T47D (cell line): ENCODE measurements at places on chromosomes 7 and 10.

DNA sequence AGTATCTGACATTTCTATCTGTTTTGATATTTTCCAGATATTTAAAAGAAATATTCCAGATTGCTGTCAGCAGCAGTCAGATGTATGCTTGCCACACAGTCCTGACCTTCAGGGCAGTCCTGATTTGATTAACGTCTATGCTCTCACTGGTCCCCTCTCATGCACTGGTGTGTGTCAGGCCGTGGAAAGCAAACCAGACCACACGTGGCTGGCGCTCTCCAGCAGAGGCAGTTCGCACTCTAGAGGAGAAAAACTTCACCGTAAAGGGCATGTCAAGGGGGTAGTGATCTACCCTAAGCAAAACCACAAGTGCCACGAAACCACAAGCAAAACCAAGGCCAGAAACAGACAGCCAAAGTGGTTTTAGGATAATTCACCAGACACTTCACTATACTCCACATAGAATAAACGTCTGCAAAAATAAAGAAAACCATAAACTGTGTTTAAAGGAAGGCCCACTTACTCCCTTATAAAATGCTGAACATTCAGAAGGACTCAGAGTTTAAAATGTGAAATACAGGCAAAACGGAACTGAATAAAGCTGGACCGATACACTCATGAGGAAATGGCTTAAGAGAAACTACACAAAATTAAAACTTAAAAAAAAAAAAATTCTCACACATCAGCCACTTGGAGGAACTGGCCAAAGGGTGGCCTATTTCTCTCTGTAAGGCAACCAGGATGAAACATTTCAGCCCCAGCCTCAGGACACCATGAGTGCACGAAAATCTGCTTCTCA is 26.4 kb downstream of the PARP12 start:
- DNase-seq = no peak

DNA sequence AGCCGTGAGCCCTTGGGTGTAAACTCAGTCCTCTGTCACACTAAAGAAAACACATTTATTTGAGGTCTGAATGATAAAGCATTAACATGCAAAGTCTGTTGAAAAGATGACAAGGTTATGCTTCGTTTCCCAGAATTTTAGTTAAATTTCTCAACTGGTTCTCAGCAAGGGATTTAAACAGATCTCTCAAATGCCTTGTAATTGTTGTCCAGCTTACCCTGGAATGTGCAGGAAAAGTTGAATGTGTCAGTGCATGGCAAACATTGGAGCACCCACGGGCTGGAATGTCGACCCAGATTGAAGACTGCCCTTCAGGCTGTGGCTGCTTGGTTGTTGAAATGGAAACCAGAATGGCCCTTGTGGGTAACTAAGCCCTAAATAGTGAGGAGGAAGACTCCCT is 191.8 kb downstream of the TRIL start:
- no peak for DNase-seq

DNA sequence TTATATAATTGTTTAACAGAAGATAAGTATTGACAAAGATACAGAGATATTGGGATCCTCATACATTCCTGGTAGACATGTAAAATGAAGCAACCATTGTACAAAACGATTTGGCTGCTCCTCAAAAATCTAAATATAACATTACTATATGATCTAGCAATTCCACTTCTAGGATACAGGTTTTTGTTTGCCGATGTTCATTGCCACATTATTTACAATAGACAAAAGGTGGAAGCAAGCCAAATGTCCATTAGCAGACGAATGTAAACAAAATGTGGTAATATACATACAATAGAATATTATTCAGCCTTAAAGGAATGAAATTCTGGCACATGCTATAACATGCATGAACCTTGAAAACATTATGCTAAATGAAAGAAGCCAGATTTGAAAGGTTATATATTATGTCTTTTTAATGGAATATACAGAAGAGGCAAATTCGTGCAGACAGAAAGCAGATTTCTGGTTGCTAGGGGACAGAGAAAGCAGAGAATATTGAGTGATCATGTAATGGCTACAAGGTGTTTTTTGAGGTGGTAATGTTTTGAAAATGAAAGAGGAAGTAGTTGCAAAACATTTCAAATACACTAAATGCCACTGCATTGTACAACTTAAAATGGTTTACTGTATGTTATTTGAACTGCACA is 44.9 kb downstream of the POLR1F start:
- DNase-seq = no peak

- DNase-seq = no peak
Observed at GRCh38 chr7:48040944-48041652, 5.8 kb downstream of the C7orf57 start.

DNA sequence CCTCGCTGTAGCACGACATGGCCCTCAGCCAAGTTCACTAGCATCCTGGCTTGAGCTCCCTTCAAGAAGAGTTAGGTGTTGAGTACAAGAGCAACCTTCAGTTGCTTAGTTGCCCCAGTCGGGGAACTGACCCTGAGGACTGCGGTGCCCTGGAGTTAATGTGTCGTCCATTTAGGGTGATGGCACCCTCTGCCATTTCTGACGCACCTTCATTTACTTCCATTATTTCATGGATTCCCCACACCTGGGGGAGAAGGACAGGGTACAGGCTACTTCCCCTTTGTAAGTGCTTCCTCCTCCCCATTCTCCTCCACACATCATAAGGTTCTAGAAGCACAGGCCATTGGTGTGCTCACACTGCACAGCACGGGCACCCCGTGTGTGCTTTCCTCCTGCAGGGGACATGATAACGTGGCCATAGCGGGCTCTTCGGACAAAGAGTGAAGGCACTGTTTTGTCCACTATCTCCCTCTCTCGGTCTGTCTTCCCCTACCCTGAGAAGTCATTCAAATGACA is 1.8 kb downstream of the ALOX5 start:
- no peak for DNase-seq

DNA sequence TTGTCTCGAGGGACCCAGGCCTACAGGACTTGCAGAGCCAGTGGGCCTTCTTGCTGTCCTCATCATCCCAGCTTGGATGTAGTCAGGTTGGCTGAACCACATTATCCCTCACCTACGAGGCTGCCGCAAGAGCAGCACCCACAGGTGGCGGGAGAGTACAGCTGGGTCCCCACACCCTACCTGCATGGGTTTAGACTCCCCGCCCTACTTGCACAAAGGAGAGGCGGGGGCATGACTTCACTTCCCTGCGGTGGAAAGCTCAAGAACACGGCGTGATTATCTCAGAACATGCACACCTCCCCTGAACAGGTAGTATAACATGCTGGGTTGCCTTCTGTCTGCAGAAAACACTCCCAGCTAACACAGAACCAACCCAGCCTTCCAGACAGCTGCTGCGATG is 57.5 kb downstream of the CTBP2 start:
- no peak for DNase-seq

- DNase-seq = no peak
Observed at GRCh38 chr7:55108401-55108800, 89.6 kb downstream of the EGFR start.

GRCh38 chr7:157475095-157475494 is 138.3 kb downstream of the DNAJB6 start:
- no peak for DNase-seq

GRCh38 chr7:92847305-92847704 is 10.9 kb upstream of the CDK6 start:
- DNase-seq = no peak

DNA sequence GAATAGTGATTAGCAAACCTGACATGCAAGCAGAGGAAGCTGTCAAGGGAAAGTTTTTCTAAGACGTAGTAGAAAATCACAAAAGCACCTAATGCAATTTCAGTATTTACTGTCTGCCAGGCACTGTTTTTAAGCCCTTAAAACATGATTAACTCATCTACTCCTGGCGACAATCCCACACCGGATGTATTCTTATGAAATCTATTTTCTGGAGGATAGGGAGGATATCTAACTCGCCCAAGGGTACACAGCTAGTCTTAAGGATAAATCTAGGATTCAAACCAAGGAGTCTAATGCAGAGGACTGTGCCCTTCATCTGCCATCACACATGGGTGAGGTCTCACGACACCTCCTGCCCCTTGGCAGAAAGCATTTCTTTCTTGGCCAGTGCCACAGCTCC is 47.8 kb upstream of the FIGNL1 start:
- no peak for DNase-seq

DNA sequence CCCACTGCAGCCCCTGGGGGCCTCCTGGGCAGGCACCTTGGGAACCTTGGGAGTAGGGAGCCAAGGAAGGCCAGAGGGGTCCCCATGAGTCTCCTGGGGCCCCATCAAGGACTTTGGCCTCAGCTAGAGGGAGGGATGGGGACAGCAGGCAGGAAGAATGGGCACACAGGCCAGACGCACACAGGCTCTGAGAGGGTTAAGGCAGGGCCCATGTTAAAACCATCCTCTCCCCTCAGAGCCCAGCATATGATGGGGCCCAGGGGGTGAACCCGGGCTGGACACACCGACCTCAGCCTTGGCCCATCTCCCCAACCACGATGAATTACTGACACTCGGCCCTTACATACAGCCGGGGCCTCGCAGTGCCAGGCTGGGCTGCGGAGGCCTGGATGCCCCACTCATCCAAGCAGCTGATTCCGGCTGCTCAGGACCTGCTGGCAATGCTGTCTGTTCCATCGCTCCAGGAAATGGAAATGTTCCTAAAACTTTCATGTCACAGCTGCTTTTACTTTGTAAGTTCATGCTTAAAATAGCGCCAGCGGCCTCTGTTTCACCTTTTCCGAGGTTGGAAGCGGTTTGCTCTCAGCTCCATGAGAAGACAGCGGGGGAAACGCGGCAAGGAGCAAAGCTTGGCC is 17.3 kb upstream of the INPP5A start:
- no peak for DNase-seq

- DNase-seq = no peak
Observed at GRCh38 chr7:31043051-31043471, 9.0 kb upstream of the ADCYAP1R1 start.

- no peak for DNase-seq
Observed at GRCh38 chr10:6840766-6841165, 260.7 kb upstream of the PRKCQ start.

DNA sequence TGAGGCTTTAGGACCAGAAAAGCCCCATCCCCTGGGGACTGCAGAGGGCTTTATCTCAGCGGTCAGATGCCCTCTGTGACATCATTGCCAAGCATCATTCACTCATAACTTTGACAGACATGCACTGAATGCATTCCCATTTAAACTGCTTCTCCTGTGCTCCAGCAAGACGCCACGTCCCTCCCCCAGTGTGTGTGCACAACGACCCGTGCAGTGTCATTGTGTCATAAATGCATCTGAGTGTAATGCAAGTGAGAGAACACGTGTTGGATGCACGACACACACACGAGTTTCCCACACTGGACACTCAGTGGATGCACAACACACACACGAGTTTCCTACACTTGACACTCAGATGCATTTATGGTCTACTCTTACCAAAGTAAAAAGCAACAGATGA is 337.9 kb downstream of the PTPRN2 start:
- DNase-seq = no peak

DNA sequence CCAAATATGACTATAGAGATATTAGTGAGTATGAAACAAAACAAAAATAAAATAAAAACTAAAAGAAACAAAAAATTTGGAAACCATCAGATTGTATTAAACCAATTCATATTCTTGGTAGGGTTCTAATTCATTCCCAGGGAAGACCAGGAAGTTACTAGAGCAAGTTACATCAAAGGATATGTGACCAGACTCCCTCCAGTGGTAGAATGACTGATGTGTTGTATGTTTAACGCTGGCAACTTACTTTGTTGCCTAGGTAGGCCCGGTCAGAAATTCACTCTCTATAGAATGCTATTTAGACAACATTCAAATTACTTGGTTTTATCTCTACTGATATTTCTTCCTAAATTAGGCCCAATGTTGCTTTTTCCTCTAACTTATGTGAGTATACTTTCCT is 5.2 kb downstream of the PHYHIPL start:
- DNase-seq = peak; percentile 66

- DNase-seq = no peak
Observed at GRCh38 chr7:148626828-148627227, 36.3 kb downstream of the C7orf33 start.

GRCh38 chr7:148146346-148146745 is 444.2 kb upstream of the C7orf33 start:
- no peak for DNase-seq

- peak; percentile 58 for DNase-seq
Observed at GRCh38 chr10:1119027-1119426, 62.8 kb downstream of the WDR37 start.

DNA sequence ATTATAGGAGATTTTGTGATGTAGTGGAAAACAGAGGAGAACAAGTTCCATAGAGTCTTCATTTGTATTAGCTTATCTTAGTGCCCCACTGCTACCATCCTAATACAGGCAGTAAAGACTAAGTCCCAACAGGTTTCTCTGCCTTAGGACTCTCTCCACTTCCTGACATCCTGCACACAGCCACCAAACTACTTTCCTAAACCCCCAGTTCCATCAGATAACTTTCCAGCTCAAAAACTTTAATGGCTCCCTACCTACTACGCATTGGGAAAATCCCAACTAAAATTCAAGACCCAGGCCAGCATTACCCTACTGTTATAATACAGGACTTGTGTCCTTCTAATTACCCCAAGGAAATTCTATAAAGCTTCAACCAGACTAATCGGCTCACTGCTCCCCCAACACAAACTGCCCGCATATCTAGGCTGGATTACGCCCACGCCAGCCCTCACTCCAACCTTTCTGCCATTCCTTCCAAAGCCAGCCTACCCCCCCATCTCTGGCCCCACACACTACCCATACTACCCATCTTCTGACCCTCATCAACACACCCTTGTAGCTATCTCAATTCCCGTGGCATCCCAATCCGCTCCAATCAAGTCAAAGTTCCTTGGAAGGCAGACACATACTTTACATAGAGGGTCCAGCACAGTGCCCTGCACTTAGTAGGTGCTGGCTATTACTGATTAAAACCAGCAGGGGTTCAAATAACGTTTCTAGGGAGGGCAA is 1.4 kb downstream of the IDE start:
- no peak for DNase-seq

DNA sequence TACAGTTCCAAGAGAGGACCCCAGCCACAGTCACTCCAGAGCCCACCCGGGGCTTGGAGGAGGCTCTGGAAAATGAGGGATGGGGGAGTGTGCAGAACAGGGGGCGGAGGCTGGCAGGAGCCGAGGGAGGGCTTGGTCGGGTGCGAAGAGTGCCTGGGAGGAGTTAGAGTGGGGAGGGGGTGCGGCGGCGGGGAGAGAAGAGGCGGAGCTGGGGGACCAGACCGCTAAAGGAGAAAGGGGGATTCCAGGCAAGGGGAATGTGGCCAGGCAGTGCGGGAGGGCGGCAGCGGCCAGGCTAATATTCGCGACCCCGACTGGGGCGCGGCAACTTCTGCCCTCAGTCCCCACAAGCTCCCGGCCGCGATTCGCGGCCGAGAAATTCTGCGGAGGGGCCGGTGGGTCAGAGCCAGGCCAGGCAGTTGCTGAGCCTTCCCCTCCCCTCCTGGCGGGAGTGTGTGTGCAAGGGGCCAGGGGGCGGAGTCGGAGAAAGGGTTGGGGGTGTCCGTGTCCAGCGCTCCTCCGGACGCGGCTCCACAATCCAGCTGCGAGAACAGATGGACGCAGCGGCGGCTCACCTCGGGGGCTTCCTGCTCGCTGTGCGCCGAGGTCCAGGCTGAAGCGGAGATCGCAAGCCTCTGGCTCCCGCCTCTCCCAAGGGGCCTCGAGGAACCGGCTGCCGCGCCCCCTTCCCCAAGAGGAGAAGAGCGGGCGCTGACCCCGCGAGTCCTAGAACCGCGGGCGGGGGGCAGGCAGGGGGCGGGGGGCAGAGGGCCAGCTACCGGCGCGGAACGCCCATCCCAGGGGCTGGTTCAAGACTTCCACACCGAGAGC is 612 bp upstream of the SLC18A3 start:
- no peak for DNase-seq

- DNase-seq = no peak
Observed at GRCh38 chr10:120477743-120478141, 20.7 kb downstream of the PLPP4 start.

- no peak for DNase-seq
Observed at GRCh38 chr7:41808541-41808940, 105.7 kb upstream of the INHBA start.

- no peak for DNase-seq
Observed at GRCh38 chr10:73781548-73781878, 335 bp upstream of the CHCHD1 start.
